ENCODE measurements at places on chromosomes 6 and 20.

- DNase-seq: no peak
Measured at GRCh38 chr6:15763837-15764236, 101.0 kb upstream of the DTNBP1 start.

DNA sequence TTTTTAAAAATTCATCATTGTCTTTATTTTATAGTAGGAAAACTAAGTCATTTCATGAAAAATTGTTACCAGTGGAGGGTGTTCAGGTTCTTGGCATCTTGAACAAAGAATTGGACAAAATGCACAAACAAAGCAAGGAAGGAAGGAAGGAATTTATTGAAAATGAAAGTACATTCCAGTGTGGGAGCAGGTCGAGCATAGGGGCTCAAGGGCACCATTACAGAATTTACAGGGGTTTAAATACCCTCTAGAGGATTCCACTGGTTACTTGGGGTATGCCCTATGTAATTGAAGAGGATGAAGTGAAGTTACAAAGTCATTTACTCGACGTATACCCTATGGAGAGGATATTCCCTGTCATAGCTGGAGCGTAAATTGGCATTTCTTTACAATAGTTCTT lies 37.4 kb upstream of the HDAC2 start:
- DNase-seq: no peak

DNA sequence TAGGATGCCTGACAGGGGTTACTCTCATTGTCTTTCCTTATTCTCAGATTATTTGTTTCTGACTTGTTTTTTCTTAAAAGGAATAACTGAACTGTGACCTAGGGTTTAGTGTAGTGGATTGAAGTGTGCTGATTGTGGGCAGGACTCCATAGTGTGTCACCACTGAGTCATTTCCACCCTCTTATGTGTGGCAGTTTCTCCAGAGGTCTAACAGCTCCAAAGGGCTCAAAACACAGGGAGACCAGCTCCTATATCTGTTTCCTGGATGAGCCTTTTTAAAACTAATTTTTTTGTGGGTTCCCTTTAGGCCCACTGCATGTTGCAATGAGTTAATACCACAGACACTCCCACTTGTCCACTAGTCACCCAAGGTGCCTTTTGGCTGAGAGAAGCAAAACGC lies 951.1 kb upstream of the ADGRB3 start:
- DNase-seq: no peak

GRCh38 chr6:5025911-5026819 lies 22.3 kb upstream of the RPP40 start:
- no peak for DNase-seq

DNA sequence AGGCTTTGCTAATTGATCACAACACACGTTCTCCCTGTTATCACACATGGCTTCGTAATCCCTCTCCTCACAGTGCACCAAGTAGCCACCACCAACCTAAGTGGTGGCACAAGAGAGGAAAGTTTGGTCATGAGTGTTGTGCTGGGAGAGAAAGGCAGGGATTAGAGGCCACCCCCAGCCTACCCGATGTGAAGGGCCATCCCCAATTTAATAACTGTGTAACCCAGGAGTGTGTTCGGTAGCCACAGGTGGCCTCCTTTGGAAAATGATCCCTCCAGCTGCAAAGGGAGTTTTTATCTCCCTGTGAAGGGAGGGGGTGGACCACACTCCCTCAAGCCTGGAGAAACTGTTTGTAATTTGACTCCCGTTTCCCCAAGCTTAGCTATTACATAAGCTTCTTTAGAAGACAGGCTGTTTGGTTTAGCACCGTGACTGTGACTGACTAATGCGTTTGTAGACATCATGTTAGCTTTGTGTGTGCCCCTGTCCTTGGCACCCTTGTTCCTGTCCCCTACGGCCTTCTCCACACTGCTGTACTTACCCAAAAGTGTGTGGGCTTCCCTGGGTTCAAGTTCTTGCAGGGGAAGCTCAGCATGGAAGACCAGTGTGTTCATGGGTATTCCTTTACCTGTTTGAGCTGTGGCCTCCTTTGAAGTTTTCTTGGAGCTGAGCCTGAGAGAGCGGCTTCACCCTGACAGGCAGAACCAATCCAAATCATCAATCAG lies 20.6 kb downstream of the PPP1R16B start:
- no peak for DNase-seq

DNA sequence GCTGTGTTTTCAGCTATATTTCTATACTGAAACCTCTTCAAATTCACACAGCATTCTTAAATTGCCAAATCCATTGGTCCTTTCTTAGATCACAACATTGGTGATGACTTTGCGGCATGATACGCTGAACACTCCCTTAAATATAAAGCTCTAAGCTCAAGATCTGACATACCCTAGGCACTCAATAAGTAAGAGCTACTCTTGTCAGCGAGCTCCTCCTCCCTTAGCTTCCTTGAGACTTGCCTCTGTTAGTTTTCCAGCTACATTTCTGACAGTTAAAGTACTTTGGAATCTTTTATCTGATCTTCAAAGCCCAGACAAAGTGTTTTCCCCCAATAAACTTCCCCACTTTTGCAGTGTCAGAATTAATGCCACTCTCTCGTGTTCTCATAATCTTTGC lies 117.0 kb downstream of the HIVEP2 start:
- no peak for DNase-seq

DNA sequence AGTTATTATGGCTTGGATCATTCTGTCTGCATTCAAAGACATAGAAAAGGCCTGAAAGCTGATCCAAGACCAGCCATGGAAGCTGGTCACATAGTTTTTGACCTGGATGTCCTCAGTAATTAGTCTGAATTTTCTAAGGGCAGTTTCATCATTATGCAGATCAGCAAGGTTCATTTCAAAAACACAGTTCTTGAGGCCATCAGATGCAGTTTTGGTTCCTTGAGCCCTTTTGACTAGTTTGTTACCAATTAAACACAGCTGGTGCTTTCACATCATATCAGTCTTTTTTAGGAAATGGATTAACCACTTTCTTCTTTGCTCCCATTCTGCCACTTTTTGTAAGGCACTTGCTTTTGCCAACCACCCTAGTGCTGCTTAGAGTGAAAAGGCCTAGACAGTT lies 129.4 kb downstream of the NCOA3 start:
- DNase-seq: no peak
